ENCODE measurements at places on chromosomes 11 and 22. TPM values are rescaled to one million over a fixed set of nuclear protein-coding genes. Genes with fewer than 3 reads are reported as not detected.
A peak's percentile ranks its signal among the peaks of the same experiment; 100 is the strongest.

GRCh38 chr22:21641789-21642583, at the start of gene SDF2L1:
TSS of gene SDF2L1 (plus strand) at chr22:21642302. CDS start at chr22:21642337, 35 bp downstream.
- DNase-seq = peak; percentile 99

- DNase-seq = no peak
These were observed 148.2 kb upstream of the SNX19 start for GRCh38 chr11:131064373-131064991.

HSPB2 gene
- total RNA-seq = 0.41 TPM

- DNase-seq = no peak
These were observed 24.8 kb downstream of the DCUN1D5 start for GRCh38 chr11:103067118-103067517.

GRCh38 chr11:46533396-46534100, 60.3 kb downstream of the AMBRA1 start:
- DNase-seq = no peak

DNA sequence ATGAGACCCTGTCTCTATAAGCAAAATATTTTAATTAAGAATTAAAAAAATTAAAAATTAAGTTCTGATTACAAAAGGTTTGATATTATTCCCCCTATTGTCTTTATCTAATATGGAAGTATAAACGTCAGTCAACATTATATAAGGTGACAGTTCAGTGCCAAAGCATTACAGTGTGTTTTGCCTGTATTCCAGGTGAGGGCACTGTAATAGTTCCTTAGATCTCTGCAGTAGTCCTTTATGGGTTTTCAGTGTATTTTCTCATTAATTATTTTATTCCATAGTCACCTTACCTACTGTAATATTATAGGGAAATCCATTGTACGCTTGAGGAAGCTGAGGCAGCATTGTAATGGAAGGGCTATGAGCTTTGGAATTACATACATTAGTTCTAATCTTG, 33.0 kb downstream of the FAR1 start:
- DNase-seq = no peak
